OCI-M1 (cell line): ENCODE measurements at places on chromosomes 16 and 17.

DNA sequence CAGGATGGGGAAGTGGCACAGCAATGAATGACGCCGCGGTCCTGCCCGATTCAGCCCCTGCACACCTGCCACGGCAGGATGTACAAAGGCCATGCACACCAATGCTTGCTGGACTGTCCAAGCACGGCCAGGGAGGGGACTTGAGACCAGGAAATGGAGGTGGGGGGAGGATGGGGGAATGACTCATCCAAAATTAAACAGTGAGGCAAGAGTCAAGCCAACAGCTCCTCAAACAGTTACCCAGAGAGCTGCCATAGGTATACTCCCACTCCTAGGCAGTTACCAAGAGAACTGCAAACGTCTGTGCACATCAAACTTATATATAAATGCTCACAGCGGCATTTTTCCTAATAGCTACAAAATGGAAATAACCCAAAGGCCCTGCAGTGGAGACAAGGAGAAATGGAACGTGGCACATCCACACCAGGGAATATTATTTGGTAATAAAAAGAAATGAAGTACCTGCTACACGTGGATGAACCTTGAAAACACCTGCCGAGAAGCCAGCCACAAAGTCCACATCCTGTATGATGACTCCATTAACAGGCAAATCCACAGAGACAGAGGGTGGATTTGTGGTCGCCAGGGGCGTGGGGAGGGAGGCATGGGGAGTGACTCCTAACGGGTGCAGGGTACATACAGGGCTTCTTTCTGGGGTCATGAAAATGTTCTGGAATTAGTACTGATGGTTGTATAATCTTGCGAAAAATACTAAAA, 54.1 kb downstream of the VAC14 start:
- DNase-seq = peak; percentile 70

DNA sequence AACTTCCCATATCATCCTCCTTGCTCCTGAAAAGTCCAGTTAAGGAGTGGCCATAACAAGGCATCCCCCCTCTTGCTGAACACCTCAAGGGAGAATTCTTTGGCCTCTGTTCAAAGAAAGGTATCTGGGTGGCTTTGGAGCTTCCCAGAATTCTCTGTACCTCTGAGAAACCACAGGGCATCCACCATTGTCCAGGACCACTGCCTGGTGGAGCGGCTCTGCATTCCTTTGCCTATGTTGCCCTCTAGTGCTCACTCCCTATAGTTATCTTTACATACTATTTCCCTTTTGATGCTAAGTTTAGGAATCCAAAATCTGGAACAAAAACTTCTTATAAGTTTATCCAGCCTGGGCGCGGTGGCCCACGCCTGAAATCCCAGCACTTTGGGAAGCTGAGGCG, 30.3 kb downstream of the CHD9NB start:
- DNase-seq = peak; percentile 57

GRCh38 chr16:67245674-67246080, 1.6 kb downstream of the FHOD1 start:
- no peak for DNase-seq

GRCh38 chr17:10428781-10429180, 7.0 kb upstream of the MYH8 start:
- no peak for DNase-seq

GRCh38 chr16:24491731-24492130, 47.6 kb upstream of the RBBP6 start:
- DNase-seq = no peak

DNA sequence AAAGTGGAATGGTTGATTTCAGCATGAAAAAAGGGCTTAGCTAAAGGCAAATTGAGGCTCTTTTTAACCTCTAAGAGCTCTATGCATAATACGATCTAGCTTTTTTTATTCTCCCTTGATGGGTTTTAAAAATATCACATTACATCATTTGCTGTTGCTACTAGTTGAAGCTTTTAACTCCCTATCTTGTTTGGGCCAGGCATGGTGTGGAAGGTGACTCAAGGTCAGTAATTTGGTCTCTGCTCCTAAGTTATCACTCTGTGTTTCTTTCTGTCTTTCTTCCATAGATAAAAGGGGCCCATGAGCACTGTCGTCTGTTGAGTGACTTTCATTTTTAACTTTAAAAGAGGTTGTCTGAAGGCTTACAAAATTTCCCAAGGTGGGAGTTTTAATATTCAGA, 58.1 kb upstream of the GOT2 start:
- DNase-seq = peak; percentile 77

DNA sequence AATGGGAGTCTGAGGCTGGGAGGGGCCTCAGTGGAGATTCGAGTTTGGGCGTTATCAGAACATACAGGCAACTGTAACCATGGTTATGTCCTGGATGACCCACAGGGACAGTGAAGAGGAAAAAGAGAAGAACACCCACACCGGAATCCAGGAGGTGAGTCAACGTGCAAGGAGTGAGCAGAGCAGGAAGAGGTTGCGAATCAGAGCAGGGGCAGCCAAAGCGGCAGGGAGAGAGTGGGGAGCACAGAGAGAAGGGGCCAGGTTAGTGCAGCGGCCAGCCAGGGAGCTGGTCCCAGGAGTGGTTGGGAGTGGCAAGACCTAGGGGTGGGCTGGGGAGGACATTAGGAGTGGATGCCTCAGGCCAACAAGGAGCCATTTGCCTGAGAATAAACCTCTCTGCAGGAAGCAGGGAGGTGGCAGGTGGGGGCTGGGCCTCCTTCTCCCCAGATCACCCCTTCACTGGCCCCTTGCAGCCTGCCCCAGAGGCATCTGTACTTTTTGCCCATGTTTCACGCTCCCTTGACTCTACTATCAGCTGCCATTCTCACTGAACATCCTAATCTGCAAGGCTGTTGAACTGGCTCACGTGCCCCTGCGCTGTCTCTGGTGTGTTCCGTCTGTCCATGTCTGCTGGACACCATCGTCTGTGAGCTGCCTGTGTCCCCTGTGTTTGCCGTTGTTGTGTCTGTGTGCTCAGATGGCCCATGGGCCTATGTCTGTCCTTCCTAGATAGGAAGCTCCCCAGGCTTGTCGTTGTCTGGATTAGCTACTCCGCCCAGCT, 5.1 kb downstream of the KRT13 start:
- DNase-seq = peak; percentile 7

DNA sequence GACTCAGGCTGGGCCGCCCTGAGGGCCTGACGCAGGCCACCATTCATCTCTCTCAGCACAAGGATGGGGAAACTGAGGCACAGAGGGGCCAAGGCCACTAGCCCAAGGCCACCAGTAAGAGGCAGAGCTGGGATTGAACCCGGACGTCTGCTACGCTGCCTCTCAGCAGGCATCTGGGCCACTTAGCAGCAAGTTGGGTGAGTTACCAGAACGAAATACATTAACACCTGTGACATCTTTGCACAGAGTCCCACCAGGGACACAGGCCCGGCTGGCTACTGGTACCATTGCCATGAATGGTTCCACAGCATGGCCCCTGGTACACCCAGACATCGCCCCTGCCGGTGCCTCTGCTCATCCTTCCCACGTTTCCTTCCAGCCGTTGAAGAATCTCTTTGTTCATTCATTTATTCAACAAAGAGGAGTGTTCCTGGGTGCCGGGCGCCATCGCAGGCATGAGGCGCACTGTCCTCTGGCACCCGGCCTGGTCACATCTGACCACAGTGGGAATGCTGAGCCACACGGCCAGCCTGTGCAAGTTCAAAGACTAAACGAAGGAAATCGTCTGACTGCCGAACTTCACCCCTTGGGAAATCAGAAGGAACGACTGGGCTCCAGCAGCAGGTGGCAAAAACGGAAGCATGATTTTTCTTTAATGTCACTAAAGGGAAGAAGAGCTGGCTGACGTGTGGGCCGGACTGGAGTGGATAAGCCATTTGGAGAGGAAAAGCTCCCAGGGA, 7.4 kb upstream of the ZNF469 start:
- no peak for DNase-seq

GRCh38 chr16:63516394-63516793, 1480.2 kb upstream of the CDH8 start:
- no peak for DNase-seq

GRCh38 chr16:67650023-67650422, 5.1 kb downstream of the CARMIL2 start:
- no peak for DNase-seq

DNA sequence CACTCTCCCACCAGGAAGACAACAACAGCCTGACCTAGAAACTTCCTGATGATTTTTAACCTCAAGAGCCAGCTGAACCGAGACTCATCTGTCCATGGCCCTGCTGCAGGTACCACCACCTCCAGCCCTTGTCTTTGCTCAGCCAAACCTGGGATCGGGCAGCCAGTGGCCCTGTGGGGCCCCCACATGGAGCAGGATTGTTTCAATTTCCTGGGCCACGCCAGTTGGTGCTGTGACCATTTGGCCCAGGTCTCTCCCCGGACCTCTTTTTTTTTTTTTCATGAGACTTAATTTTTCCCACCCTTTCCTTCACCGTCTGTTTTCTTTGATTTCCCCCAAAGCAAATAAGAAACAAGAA, 8.3 kb upstream of the HOXB2 start:
- no peak for DNase-seq

DNA sequence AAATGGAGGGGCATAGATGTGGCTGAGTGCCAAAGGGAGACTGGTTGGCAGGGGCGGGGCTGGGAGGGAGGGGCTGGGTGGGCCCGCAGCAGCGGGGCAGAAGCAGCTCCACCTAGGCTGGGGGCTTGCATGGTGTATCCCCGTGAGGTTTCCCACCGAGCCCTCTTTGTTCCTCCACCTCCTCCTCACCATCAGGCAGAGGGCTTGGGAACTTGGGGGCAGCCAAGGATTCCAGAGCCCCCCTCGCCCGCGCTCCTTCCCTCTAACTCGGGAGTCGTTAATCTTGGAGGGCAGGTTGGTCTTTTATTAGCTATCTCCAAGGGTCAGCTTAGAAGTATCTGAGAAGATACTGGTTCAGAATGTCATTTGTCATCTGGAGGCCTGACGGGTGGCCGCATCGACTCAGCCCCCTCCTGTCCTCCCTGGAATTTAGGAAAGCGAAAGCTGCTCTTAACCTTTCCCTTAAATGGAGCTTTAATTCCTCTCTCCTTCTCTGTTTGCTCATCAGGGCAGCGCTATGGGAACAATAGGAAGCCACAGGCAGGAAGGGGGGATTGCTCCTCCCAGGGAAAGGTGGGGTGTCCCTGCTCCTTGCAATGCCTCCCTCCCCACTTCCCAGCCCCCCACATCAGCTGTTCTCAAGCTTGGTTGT, 274.3 kb upstream of the XYLT1 start:
- no peak for DNase-seq

DNA sequence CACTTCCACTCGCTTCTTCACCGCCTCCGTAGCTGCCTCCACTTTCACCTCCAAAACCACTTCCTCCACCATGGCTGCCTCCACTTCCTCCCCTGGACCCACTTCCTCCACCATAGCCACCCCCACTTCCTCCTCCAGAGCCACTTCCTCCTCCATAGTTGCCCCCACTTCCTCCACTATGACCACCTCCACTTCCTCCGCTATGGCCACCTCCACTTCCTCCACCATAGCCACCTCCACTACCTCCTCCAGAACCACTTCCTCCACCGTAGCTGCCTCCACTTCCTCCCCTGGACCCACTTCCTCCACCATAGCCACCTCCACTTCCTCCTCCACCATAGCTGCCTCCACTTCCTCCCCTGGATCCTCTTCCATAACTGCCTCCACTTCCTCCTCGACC, 4.5 kb downstream of the KRT9 start:
- DNase-seq = no peak

- peak; percentile 99 for DNase-seq
Measured at GRCh38 chr17:8420041-8420934, 15.4 kb upstream of the NDEL1 start.

- DNase-seq = no peak
Measured at GRCh38 chr16:72270531-72270930, 98.6 kb upstream of the PMFBP1 start.

DNA sequence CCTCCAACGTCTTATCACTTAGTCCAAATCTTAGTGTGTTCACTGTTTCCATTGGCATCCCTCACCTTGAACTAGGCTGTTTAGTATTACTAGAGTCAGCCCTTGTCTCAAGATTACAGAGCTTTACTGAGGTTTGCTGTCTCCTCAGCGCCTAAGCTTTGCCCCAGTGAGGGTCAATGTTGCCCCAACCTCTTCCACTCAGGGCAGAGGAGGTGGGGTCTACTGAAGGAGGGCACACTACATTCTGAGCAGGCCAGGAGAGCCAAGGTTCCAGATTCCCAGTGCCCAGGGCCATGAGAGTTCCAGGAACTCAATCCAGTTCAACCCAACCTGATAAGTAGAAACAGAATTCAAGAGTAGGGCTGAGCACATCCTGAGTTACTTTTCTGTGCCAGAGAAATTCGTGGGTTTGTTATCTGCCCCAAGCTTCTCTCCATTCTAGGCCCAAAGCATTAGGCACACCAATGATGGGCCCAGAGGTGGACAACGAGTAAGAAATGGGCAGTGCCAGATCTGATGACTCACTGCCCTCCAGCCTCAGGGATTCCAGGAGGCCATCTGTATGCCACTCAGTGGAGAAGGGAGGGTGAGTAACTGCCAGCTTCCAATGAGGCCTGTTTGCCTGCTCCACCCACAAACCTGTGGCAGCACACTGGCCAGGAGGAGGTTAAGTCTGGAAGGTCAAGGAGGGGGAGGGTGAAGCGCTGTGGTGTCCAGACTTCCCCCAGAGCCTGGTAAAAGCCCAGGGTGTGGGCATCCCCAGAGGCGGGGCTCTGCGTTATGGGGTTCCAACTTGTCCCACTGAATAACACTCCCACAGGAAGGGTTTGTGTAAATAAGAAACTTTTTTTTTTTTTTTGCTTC, 8.2 kb downstream of the TUBG2 start:
- no peak for DNase-seq

DNA sequence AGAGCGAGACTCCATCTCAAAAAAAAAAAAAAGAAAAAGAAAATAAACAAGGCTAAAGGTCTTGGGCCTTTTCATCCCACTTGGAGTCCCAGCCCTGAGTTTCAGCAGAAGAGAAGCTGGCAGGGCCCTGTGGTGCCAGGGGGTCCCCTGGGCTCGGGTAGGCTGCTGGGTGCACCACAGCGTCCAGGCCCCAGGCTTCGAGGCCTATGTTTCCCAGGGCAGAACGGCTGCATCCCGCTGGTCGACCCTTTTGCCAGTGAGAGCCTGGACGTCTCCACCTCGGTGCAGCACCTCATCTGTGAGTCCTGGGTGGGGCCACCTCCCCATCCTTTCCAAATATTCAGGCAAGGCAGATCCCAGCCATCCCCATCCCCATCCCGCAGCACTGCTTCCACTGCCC, 2.2 kb downstream of the TMEM235 start:
- no peak for DNase-seq

GRCh38 chr17:79011451-79012147, 2.0 kb upstream of the CANT1 start:
- no peak for DNase-seq

DNA sequence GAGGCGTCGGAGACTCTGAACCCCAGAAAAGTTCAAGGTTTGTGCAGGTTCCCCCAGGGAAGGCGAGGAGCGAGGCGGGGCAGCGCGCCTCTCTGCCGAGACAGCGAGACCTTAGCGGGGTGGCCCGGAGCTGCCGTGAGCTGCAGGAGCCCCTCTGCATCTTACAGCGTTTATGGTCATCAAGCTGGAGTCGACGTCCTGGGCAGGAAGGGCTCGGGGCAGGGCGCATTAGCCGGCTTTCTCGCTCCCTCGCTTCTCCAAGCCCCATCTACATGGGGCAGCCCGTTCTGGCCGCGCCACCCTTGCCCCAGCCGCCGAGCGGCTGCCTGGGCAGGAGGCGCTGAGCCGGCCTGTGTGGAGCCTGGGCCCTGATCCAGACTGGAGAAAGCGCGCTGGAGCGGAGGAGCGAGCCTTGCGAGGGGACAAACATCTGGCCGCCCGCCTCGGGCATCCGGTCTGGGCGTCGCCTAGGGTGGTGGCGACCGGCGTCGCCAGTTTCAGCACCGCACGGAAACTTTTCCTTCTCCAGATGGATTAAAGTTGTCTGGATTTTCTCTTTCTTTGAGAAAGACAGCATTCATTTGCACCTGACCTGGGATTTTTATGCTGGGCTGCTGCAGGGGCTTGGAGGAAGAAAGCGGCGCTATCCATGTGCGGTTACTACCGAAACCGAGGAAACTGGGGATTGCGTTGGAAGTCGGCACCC, 750 bp downstream of the TMEM132E start:
- DNase-seq = no peak
